ENCODE measurements at places on chromosomes 12 and 14. TPM values are rescaled to one million over a fixed set of nuclear protein-coding genes. Genes with fewer than 3 reads are reported as not detected.
A peak's percentile ranks its signal among the peaks of the same experiment; 100 is the strongest.

CYP27B1 gene
- total RNA-seq: 3.9 TPM

AQP5 gene
- 1.3 TPM for total RNA-seq

C1R gene
- total RNA-seq: 3.2 TPM

TRPV4 gene
- 0.51 TPM for total RNA-seq

- DNase-seq: no peak
Observed at GRCh38 chr12:3326850-3327780, 163.9 kb upstream of the PRMT8 start.

- peak; percentile 79 for DNase-seq
Observed at GRCh38 chr14:58747181-58747580, 109.4 kb downstream of the DACT1 start.

DNA sequence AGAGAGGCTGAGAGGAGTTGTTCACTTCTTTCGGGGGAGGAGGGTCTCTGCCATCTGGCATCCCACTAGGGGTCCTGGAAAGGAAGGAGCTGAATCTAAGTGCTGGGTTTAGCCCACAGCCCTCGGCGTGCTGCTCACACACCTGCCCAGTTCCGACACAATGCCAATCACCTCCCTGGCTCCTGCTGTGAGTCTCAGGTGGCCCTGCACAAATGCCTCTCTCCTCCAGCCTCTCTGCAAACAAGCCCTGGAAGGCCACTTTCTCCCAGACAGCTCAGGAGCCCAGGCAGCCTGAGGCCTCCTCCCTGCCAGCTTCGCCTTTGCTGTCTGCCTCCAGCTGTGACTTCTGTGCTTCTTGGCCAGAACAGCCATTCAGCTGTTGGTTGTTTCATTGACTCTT is 51.2 kb downstream of the SMIM41 start:
- DNase-seq: no peak

- DNase-seq: no peak
Observed at GRCh38 chr14:65357113-65357512, 55.4 kb upstream of the FUT8 start.

- no peak for DNase-seq
Observed at GRCh38 chr14:73753887-73754795, 40.0 kb upstream of the PNMA1 start.

DNA sequence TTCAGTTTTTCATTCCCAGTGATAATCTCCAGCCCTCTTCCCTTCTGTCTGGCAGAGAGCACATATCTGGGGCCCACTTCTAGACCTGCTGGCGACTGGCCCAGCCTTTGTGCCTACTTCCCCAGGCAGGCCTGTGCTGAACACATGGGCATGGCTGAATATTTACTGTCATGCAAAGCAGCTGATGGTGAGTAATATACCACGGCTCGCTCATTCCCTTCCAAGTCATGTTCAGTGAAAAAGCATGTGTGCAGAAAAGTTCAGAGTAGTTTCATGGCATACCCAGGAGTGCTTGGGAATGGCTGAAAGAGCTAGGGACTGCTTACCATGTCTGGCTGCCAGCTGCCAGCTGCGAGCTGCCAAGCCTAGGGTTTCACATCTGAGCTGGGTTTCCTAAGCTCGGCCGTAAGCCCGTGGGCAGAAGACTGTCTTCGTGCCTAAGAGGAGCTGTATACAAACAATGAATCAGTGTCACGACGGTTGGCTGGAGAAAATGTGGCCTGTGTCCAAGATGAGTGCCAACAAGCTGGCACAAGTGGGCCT is 179.9 kb upstream of the PELI2 start:
- DNase-seq: peak; percentile 92

GRCh38 chr14:46550836-46551235 is 100.7 kb downstream of the RPL10L start:
- DNase-seq: no peak

DNA sequence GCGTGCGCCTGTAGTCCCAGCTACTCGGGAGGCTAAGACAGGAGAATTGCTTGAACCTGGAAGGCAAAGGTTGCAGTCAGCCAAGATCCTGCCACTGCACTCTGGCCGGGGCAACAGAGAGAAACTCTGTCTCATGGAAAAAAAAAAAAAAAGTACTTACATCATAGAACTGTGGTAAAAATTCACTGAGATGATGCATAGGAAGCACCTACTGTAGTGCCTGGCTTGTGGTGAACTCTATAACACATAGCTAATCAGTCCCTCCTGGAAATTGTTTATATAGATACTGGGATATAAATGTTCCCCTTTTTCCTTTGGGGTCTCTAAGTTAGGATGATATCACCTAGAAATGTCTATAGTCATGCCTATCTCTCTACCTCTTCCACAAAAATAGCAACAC is 89.7 kb upstream of the CPM start:
- DNase-seq: no peak

- no peak for DNase-seq
Observed at GRCh38 chr14:100193417-100194357, 34.2 kb upstream of the DEGS2 start.

GRCh38 chr12:67633708-67634107 is 14.8 kb upstream of the DYRK2 start:
- DNase-seq: no peak

DNA sequence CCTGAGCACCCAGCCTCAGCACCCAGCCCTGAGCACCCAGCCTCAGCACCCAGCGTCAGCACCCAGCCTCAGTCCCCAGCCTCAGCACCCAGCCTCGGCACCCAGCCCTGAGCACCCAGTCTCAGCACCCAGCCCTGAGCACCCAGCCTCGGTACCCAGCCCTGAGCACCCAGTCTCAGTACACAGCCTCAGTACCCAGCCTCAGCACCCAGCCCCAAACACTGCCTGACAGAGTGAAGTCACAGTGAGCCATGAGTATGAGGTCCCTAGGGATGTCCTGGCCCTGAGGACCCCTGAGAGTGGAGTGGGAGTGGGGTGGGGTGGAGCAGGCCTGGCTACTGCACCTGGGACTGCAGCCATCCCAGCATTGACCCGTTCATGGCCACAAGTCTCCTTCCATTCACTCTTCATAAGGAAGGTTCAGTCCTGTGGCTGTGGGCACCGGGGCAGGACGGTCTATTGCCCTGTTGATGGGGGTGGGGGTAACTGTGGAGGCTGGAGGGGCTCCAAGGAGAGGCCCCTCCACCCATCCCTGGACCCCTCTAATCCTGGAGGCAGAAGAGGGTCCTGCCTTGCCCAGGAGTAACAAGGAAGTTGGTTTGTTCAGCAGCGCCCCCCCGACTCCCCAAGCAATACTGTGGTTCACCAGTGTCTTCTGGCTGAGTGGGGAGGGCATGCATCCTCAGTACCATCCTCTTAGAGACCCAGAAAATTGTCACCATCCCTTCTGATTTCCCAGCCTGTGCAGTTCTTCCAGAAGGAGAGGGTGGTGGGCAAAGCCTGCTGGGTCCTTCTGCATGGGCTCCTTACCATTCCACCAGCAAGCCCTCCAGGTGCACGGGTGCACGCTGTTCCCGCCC is 140.5 kb downstream of the ADGRD1 start:
- DNase-seq: no peak

All from bronchial epithelial cell (primary cell).